NCI-H1092 treated with DMSO at 0.1 percent for 48 hours (cell line): ENCODE measurements at places on chromosomes 1 and 21.

DNA sequence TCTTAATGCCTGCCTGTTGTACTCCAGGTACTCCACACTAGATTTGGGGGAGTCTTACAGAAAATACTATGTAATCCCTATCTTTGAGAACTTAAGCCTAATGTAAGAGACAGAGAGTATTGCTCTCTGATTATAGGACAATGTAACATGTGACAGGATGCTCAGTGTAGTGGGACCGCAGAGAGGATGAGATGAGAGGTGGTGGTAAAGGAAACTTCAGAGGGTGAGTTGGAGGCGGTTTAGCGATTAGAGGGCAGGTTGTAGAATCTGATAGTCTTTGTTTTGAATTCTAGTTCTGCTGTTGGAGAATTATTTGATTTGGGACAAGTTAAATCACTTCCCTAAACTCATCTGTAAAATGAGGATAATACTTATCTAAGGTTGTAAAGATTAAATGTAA is 5.4 kb downstream of the SOAT1 start:
- DNase-seq, result no peak

GRCh38 chr1:246526915-246527314 is 19.8 kb upstream of the SMYD3 start:
- no peak for DNase-seq

DNA sequence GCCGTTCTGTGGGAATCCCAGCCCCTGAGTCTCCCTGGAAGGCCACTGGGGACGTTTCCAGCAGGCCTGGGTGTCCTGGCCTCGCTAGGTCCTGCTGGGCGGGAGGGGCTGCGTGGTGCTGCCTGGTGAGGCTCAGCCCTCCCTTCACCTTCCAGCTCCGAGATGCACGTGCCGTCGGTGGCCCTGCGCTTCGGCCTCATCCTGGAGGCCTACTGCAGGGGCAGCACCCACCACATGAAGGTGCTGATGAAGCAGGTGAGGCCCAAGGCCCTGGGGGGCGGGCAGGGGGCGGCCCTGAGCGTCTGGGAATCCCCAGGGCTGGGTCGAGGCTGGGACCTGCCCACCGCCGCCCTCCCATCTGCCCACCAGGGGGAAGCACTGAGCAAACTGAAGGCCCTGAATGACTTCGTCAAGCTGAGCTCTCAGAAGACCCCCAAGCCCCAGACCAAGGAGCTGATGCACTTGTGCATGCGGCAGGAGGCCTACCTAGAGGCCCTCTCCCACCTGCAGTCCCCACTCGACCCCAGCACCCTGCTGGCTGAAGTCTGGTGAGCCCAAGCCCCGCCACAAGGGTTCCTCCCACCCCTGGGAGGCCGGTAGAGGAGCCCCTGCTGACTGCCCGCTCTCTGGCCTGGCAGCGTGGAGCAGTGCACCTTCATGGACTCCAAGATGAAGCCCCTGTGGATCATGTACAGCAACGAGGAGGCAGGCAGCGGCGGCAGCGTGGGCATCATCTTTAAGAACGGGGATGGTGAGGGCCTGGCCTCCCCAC is 70.3 kb downstream of the PIK3CD start:
- DNase-seq, result peak; percentile 16

DNA sequence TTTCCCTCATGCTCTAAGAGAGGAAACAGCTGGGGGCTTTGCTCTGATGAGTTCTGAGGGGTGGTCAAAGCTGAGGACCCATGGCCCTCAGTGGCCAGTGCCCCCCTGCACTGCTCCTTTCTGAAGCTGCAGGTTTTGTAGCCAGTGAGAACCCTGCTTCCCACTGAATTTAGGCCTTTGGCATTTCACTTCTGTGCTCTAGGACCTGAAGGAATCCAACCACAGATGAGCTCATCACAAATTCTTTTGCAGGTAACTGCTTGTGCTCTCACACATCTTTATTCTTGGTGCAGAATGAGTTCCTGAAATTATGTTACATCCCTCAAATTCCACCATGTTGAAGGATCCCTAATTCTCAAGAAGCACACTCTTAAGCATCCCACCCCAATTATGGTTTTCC is 248.7 kb upstream of the IRF2BP2 start:
- no peak for DNase-seq

DNA sequence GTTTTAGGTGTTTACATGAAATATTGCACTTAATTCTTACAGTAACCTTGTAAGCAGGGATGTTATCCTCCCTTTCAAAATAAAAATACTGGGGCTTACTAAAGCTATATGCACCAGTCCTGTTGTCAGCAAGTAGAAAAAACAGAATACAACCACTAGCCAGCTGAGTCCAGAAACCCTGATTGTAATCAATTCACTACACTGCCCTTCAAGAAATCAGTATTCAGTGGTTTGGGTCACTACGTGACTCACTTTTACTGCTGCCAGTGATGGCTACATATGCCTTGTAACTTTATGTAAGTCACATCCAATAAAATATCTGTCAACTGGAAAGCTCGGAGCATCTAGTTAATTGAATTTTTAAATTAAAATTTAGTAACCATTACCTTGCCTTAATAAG is 376.3 kb upstream of the DEPDC1 start:
- DNase-seq, result no peak

DNA sequence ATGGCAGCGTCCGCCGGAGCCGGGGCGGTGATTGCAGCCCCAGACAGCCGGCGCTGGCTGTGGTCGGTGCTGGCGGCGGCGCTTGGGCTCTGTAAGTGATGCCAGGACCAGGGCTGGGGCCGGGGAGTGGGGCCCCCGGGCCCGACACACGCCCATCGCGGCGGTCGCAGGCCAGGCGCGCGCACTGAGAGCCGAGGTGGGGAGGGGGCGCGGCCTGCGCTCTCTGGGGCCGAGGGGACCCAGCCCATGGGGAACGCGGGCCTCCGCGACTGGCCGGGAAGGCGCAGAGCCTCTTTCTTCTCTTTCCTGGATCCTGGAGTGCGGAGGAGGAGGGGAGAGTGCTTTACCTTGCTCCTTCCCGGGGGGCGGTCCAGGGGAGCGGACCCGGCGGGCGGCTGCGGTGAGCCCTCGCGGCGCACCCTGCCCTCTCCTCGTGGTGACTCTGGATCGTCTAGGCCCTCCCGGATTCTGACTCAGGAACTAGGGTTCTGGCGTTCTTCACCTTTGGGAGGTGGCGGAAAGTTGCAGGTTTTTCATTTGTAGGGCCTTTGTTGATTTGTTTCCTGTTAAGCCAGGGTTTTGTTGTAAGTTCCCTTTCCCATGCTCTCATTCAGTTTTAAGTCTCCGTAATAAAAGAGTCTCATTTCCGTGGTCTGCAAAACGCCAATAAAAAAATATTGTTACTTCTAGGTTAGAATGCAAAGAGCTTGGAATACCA is 529 bp downstream of the MPZL1 start:
- peak; percentile 77 for DNase-seq

DNA sequence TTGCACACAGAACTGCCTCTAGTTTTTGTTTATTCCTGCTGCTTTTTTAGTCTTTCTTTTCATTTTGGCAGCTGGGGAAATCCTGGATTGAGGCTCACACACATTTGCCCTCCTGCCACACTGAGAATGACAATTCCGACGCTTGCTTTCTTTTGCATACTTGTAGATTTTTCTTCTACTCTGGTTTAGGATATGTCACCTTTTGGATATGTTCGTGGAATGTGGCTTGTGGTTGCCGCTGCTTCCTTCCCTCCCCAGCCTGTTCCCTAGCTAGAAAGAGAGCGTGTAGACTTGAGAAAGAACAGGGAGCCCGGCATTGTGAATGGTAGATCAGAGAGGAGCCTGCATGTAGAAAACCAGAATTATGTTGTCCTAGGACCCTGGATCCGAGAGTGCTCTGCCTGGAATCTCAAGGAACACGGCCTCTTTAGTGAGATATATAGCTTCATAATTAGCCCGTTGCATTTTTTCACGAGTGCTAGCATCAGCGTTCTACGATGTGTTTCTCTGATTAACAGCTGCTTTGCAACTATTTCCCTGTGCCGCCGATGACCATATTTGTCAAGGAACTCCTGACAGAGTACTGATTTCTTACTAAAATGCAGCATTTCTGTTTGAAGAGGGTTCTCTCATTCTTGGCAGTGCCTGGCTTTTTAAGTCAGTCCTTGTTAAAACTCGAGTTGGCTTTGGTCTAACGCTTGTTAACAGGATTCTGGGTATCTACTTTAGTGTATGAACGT is 56.2 kb downstream of the PEX14 start:
- no peak for DNase-seq

GRCh38 chr21:37219761-37220432 is 47.2 kb downstream of the VPS26C start:
- DNase-seq, result no peak

- DNase-seq, result no peak
These were observed 41.0 kb downstream of the WASF2 start for GRCh38 chr1:27448982-27449381.

GRCh38 chr21:17402937-17403336 is 109.9 kb upstream of the CXADR start:
- no peak for DNase-seq

- no peak for DNase-seq
These were observed 87.6 kb downstream of the GFI1 start for GRCh38 chr1:92399076-92399475.
